ENCODE measurements at places on chromosomes 2 and 18.

- no peak for DNase-seq
Observed at GRCh38 chr2:197090742-197091367, 164.3 kb upstream of the PGAP1 start.

- no peak for DNase-seq
Observed at GRCh38 chr2:42880738-42881690, 88.6 kb upstream of the HAAO start.

DNA sequence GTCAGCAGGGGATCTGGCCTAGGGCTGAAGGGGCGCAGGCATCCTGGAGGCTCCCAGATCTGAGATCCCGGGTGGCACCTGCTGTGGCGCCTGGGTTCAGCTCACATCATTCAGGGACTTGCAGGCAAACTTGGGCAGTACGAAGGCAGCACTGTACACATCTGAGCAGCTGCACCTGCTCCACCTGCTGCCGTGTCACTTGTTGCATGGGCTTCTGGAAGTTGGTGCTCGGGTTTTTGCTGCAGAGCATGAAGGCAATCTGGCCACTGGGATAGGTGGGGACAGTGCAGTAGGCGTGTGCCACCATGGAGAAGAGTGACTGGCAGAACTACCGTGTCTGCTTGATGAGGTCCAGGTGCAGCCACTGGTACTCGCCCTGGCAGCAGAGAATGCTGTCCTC is 48.6 kb downstream of the UGGT1 start:
- no peak for DNase-seq

GRCh38 chr2:180046776-180047175 is 39.7 kb upstream of the CWC22 start:
- DNase-seq: peak; percentile 17

DNA sequence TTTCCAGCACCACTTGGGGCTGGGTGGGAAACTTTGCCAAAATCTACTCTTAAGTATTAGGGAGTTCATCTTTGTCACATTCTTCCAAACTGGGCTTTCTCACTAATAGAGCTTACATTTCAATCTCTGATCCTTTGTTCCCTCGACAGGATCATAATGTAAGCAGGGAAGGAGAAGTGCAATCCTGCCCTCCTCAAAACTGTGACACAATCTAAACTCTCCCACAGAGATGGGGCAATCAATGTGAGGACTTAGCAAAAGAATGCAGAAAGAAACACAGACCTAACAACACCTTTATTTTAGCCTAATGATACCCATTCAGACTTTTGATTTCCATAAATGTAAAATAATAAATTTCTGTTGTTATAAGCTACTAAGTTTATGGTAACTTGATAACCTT is 40.8 kb downstream of the DSEL start:
- no peak for DNase-seq

GRCh38 chr2:230589025-230589424 is 123.6 kb upstream of the CAB39 start:
- no peak for DNase-seq

- no peak for DNase-seq
Observed at GRCh38 chr2:71575966-71576365, 122.6 kb downstream of the DYSF start.

GRCh38 chr2:240567872-240568677 is at the start of gene RNPEPL1:
Gene RNPEPL1, plus strand, starts transcription at chr2:240568484. Its CDS starts 103 bp downstream, at chr2:240568587.
- DNase-seq: no peak

DNA sequence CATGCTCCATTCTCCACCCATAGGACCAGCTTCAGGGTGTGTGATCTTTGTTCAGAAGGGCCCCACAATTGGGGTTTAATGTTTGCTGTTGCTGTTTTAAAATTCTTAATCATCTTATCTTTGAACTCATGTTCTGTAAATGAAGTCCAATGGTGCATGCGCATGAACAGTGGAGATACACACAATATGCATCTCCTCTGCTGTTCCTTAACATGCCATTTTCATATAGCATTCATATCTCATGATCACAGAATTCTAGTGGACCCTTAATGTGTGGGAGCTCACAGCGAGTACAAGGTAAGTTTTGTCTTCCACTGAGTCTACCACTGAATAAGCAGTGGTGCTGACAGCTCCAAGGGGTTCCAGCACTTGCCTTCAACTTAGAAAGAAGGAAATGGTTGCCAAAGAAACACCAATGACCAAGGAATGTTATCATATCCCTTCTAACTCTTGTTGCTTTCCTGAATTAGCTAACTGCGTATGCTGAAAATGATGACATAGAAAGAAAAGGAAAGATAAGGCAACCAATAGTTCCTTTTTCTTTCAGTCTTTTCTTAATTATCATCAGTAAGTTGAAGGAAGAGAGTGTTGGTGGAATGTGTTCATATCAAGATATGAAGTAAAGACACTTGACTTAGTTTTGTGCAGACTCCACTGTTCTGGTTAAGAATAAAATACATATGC is 258.9 kb upstream of the FBXO11 start:
- DNase-seq: no peak

- no peak for DNase-seq
Observed at GRCh38 chr2:120567128-120567527, 168.5 kb upstream of the GLI2 start.

DNA sequence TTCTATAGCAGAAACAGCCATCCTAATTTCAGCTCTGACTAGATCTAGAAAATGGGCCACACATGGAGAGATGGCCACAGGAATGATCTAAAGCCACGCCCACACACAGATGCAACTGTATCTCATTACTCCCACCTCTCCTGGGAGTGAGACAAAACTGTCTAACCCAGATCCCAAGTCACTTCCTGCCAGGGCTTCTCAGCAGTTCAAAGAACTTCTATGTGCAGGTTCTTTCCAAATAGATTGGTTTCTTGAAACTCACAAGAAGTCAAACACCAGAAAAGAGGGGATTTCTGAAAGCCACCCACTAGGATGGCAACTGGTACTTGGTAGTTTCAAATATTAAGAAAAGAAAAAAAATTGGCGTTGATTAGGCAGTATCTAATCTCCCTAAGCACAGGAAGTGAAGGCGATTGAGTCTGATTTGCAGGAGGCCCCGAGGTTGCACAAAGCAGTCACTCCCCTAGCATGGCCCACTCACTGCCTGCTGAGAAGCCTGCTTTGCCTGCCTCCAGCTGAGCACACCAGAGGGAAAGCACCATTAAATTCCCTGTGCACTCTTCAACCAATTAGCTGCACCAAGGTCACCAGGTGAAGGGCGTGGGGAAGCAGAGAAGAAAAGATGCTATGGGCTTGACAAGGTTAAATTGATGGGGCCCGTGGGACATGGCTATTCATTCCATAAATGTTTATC is 51.1 kb downstream of the PAPOLG start:
- peak; percentile 45 for DNase-seq

- no peak for DNase-seq
Observed at GRCh38 chr18:79604205-79604912, 75.2 kb upstream of the CTDP1 start.

DNA sequence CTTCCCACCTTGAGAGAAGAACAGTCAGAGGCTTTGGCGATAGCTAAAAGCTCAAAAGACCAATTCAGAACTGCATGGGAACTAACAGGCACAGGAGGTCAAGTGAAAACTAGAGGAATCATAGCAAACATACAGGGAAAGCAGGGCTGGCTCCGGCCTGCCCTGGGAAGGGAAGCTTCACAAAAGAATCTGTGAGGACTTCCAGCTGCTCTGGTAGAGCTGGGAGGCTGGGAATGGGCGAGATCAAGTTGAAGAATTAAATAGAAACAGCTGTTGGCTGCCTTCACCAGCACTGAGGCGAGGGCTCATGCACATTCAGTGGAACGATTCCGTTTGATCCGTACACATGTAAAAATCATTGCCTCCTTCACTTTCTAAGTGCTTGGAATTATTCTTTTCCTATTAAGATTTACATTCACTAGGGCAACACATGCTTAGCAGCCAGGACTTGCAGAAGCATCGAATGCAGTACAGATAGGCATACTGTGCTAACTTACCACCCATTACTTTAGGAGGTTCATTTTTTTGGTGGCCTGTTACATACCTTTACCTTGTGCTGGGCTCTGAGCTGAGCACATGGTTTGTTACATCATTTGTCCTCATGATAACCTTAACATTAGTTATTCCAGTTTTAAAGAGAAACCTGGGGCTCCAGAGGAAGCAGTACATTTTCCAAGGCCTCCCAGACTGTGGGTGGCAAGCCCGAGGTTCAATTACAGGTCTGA is 125.4 kb upstream of the RNF152 start:
- DNase-seq: peak; percentile 69

DNA sequence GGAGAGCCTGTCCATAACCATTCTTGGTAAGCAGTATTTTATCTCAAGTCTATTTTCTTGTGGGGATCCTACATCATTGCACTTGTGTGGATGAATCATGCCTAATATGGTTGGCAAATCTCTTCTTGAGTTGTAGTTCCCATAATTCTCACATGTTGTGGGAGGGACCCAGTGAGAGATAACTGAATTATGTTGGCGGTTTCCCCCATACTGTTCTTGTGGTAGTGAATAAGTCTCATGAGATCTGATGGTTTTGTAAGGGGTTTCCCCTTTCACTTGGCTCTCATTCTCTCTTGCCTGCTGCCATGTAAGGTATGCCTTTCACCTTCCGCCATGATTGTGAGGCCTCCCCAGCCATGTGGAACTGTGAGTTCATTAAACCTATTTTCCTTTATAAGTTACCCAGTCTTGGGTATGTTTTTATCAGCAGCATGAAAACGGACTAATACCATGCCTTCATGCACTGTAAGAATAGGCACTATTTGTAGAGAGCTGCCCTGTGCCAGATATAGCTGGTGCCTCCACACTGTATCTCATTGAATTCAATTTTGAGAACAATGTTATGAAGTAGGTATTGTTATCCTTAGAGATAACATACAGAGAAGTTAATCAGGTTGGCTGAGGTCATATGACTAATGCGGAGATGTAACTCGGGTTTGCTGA is 148.3 kb downstream of the PLCL1 start:
- no peak for DNase-seq

DNA sequence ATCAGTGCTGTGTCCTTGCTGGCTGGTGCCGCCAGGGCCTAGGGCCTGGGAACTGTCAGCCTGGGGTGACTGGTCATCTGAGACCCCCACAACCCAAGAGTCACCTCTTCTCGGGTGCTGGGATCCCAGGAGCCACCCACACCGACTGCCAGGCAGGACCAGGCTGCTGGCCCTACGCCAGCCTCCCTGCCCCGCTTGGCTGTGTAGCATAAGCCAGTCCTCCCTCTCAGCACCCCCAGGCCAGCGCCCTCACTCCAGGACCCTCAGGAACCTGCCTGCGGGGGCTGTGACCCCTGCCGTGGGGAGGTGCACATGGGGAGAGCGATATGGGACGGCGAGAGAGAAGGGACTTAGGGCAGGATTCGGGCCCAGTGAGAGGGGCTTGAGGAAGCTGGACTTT is 9.5 kb downstream of the ARHGEF4 start:
- DNase-seq: no peak

GRCh38 chr2:136286423-136286822 is 168.5 kb upstream of the CXCR4 start:
- no peak for DNase-seq

GRCh38 chr2:112033600-112033999 is 21.5 kb upstream of the TMEM87B start:
- no peak for DNase-seq

GRCh38 chr2:46325182-46325928 is 28.1 kb downstream of the EPAS1 start:
- no peak for DNase-seq

DNA sequence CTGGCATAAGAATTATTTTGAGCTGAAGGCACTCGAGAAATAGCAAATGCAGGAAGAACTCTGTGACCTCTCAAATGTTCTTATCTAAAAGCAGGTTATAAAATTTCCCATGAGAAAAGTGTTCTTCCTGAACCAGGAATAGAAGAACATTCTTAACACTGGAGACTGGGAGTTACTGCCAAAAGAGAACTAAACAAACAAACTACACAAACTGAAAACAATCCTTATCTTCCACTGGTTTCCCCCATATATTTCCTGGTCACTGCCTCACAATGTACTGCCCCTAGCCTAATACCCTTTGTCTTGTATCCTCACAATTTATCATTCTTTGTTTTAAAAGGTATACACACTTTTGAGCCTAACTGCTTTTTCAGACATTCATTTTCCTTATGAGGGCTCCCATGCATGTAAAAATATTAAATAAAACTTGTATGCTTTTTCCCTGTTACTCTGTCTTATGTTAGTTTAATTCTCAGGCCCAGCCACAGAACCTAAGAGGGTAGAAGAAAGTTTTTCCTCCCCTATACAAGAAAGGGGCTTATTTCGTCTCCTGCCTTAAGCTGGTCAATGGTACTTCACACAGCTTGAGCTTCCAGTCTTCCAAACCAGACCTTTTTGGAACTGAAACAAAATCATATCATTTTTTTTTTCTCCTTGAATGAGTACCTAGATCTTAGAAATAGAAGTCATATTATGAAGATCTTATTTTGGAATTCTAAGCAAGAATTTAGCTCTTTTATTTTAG is 110.6 kb downstream of the MSTN start:
- no peak for DNase-seq

- DNase-seq: peak; percentile 49
Observed at GRCh38 chr2:57701391-57701791, 345.2 kb upstream of the VRK2 start.

- no peak for DNase-seq
Observed at GRCh38 chr2:128642821-128643220, 324.2 kb upstream of the HS6ST1 start.

DNA sequence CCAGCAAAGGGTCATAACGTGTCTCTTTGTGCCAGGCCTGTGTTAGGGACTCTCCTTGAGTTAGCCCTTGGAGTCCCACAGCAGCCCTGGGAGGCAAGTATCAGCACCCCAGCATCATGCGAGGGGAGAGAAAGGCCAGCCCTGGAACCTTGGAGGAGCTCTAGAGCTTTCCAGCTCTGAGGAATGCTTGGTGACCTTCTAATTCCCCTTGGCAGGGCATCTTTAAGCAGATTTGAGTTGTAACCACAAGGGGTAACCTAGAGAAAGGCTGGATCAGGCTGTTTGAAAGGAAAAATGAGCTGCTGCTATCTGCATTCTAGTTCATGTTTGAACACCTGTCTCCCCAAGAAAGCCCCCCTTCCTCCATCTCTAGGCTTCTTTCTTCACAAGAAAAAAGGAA is 23.8 kb upstream of the ODC1 start:
- DNase-seq: no peak

- peak; percentile 21 for DNase-seq
Observed at GRCh38 chr2:108268001-108268400, 20.7 kb upstream of the SULT1C2 start.

- no peak for DNase-seq
Observed at GRCh38 chr2:111936881-111937280, 38.5 kb downstream of the MERTK start.
